Renal pelvis (tissue), 12 donors: ENCODE measurements at places on chromosomes 1 and 21. TPM values are rescaled to one million over a fixed set of nuclear protein-coding genes. Genes with fewer than 3 reads are reported as not detected.
A peak's percentile ranks its signal among the peaks of the same experiment; 100 is the strongest.

Gene PLEKHN1
- polyA plus RNA-seq, result 0.44 TPM

Gene KCNJ6
- polyA plus RNA-seq, result 0.27 TPM

- DNase-seq, result peak; percentile 61
Measured at GRCh38 chr21:29656504-29657239, 283.1 kb downstream of the GRIK1 start.

DNA sequence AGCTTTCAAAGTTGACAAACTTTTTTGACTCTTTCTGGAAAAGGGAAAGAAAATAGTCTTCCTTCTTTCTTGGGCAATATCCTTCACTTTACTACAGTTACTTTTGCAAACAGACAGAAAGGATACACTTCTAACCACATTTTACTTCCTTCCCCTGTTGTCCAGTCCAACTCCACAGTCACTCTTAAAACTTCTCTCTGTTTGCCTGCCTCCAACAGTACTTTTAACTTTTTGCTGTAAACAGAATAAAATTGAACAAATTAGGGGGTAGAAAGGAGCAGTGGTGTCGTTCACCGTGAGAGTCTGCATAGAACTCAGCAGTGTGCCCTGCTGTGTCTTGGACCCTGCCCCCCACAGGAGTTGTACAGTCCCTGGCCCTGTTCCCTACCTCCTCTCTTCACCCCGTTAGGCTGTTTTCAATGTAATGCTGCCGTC is 160.8 kb upstream of the SGIP1 start:
- no peak for DNase-seq

- DNase-seq, result no peak
Measured at GRCh38 chr1:246772686-246773085, 48.5 kb downstream of the SCCPDH start.

GRCh38 chr1:220702733-220703270 is 12.6 kb downstream of the C1orf115 start:
- DNase-seq, result no peak

- no peak for DNase-seq
Measured at GRCh38 chr21:17045214-17045853, 467.5 kb upstream of the CXADR start.
